Bone marrow (tissue), 2 donors: ENCODE measurements at places on chromosomes 6 and 20.

- DNase-seq: peak; percentile 45
Observed at GRCh38 chr6:33410711-33411631, at the start of gene PHF1. PHF1 (plus strand) TSS chr6:33411014; CDS start chr6:33412264, 1,250 bp downstream.

GRCh38 chr20:10653599-10654249, 20.1 kb downstream of the JAG1 start:
- DNase-seq: no peak

GRCh38 chr6:11429577-11429976, 108.0 kb upstream of the TMEM170B start:
- DNase-seq: no peak

- no peak for DNase-seq
Observed at GRCh38 chr6:108655806-108656651, 95.3 kb downstream of the FOXO3 start.

DNA sequence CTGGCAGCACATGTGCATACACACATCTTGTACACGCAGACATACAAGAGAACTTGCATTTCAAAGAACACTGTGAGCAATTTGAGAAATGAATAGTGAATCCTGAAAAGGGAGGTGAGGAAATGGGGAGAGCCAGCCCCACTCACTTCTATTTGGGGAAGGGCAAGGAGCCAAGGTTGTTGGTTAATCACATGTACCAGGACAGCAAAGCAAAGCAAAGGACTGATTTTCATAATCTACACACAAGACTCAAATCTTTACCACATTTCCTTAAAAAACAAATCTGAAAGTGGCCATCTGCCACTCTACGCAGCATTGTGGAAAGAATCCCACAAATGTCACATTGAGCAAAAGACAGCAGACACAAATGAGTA, 35.0 kb upstream of the KIF16B start:
- no peak for DNase-seq

DNA sequence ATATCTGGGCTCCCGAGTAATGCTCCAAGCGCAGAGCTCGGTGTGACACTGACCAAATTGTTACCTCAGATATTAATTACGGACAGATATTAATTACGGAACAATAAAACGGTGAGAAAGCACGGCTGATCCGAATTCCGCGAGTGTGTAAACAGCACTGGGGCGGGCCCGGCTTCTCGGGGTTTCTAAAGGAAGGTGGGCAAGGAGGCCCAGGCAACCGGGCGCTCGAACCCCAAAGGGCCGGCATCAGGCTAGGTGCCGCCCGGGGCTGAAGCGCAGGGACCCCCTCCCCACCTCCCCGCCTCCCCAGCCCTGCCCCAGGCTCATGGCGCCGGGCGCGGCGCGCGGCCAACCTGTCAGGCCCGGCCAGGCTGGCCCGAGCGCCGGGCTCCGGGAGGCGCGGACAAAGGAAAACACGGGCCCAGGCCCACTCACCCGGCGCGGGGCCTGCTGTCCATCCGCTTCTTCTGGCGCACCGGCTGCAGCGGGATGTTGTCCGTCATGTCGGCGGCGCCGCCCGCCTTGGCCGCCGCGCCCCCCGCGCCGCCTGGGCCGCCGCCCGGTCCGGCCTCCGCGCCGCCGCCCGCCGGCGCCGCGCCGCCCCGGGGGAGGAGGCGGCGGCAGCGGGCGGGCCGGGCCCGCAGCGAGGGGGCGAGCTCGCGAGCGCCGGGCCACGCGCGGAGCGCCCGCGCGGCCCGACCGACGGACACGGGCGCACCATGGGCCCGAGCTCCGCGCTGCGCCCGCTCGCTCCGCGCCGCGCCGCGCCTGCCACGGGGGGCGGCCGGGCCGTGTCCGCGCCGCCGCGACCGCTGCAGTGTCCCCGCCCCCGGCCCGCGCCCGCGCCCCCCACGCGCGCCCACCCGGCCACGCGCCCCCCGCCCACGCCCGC, at the start of gene ATP9A:
TSS of gene ATP9A (minus strand) at position 524 of the 892 bp plus-strand sequence. CDS start at position 503, 21 bp downstream.
- DNase-seq: no peak

GRCh38 chr6:131660195-131660594, 23.1 kb downstream of the ENPP3 start:
- no peak for DNase-seq
